Stimulated activated CD4-positive, alpha-beta T cell treated with anti-CD3 and anti-CD28 coated beads, Interleukin-15, amount 100 ng/mL, for 1 hour (primary cell): ENCODE measurements at places on chromosomes 3 and 15.

DNA sequence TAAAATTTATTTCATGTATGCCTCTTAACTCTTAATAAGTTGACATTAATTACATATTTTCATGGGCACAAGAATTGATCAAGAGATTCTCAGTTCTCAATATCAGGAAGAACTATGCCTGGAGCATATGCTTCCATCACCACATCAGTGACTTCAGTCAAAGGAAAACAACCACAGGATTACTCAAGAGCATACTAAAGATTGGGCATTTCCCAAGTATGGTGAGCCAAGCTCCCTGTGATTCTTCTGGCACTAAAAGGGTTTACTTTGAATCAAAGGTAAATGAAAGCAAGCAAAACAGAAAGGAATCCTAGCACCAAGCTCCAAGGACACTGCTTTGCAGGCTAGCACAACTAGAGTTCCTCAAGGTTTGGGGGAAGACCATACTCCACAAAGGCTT is 44.6 kb downstream of the FMN1 start:
- DNase-seq = no peak

GRCh38 chr15:75493732-75494131 is 42.2 kb upstream of the SIN3A start:
- no peak for DNase-seq

- DNase-seq = no peak
These were observed 14.6 kb upstream of the PRKCD start for GRCh38 chr3:53146319-53146891.

GRCh38 chr3:143751643-143752178 is 96.6 kb downstream of the SLC9A9 start:
- DNase-seq = no peak

GRCh38 chr15:100170291-100171210 is 171.2 kb downstream of the ADAMTS17 start:
- DNase-seq = no peak

- DNase-seq = no peak
These were observed 106.8 kb upstream of the IL12A start for GRCh38 chr3:159881828-159882309.

- DNase-seq = no peak
These were observed 42.4 kb downstream of the SEC22A start for GRCh38 chr3:123244128-123244527.

DNA sequence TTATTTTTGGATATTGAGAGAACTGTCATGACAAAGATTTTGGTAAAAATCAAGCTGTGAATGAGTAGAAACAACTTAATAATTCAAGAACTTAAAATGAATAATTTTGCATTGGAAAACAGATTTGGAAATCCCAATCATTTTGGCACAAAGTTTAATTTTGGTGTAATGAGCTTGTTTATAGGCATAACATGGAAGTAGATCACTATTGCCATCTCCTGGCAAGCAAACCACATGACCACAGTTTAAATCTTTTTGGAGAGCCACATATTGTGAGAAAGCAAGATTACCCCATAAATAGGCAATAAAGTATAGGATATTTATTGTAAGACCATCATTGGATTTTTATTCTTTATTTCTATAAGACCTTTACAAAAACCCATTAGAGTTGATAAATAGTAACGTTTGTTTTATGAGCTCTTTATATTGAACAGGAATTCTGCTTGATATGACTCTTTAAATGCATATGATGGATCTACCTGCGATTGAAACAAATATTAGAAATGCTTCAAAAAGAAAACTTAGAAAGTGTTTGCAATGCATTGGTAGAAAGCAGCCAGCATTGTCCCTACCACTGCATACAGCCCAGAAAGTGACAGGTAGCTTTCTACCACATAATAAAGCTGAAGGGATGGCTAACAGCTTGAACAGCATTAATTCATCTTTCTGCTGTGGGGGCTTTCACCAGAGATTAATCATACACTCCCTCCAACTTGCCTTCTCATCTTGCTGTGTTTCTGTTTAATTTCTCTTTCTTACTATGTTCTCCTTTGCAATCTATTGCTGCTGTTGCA is 766.8 kb downstream of the TBL1XR1 start:
- DNase-seq = no peak

DNA sequence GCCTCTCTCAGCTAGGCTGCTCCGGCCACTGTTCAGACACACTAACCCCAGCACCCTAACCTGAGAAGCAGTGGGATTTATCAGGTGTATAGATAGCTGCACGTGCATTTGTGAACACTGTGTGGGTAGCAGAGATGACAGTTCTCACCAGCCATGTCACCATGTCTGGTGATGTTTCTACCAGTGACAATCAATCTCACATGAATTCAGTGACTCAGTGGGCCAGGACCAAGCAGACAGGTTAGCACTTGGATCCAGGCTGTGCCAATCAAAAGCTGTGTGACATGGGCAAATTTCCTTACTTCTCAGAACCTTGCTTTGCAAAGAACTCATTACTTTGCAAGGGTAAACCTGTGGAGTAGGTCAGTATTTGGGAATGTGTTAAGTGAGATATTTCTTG is 65.3 kb upstream of the GATM start:
- DNase-seq = no peak

- DNase-seq = no peak
These were observed 46.2 kb downstream of the CD200 start for GRCh38 chr3:112379020-112379690.

GRCh38 chr15:40340740-40341400 is at the start of gene CCDC9B:
Gene CCDC9B, minus strand, starts transcription at chr15:40340939. Its CDS starts 120 bp downstream, at chr15:40340819.
- no peak for DNase-seq

- no peak for DNase-seq
These were observed 524.1 kb upstream of the CFAP20DC start for GRCh38 chr3:59573911-59574310.

GRCh38 chr3:135268941-135269532 is 474.0 kb downstream of the EPHB1 start:
- no peak for DNase-seq

DNA sequence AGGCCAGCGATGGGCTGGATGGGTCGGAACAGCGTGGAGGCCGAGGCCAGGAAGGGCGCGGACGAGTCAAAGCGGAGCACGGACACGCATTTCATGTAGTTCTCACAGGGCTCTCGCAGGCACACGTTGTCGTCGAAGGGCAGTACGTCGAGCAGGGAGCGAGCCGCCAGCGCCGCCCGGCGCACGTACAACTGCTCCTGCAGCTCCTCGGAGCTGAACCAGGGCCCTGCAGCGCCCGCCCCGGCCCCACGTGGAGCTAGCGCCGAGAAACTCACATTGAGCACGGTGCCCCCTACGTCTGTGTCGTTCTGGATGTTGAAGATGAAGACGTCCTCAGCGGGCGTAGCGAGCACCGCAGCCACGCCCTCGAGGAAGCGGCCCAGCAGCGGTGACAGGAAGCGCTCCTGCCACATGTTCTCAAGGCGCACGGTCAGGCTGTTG is 5.8 kb downstream of the CELSR3 start:
- no peak for DNase-seq

DNA sequence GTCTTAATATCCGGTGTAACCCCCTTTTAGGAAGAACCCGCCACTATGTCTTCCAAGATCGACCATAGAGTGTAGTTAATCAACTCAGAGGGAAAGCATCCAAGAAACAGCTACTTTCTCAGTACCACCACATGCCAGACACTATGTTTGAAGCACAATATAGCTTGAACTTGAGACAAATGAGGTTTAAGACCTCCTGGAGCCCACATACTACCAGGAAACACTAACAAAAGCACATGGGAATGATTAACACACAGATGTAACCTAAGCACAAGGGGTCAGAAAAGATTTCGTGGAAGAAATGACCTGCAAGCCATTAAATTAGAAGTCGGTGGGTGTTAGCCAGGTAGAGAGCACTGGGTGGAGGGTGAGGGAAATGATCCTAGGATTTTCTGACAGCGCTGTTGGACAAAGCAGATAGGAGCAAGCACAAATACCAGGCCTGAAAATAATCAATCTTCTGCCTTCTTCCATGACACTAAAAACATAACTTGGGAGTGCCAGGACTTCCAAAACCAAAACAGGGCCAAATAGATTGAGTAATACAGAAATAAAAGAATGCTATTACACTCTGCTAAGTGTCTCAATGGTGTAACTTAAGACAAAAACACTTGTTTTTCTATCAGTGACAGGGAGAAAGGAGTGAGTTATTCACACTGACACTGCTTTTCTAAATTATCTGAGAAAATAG is 213.7 kb downstream of the FOXP1 start:
- DNase-seq = no peak

- no peak for DNase-seq
These were observed 3.6 kb downstream of the FAM107A start for GRCh38 chr3:58573640-58574039.

DNA sequence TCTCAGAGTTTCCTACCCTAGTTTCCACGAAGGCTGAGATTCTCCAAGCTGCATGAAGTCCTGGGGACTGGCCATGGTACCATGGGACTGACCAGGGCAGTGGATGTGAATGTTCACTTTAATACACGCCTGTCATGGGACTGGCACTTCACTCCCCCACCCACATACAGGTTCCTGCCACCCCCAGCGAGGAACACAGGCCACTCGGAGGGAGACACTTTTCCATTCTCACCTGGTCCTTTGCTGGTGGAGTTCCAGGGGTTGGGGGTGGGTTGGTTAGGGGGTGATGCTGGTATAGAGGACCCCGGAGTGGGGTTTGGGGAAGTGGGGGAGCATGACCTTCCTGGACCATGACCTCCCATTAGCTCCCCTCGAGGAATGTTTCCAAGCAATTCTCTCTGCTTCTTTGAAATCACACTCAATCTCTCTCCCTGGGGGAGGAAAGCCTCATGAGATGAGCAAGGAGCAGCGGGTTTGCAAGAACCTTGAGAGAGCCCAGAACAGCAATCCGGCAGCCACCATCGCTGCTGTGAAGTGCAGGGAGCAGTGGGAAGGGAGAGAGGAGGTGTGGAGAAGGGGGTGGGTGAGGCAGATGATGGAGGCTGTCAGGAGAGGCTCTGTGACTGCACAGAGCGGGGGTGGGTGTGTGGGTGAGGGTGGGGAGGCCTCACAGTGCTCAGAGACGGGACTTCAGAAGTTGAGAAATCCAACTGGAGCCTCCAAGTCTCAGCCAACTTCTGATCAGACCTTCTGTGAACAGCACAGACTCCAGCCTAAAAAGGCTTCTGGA is 69.7 kb downstream of the ADCY5 start:
- no peak for DNase-seq

DNA sequence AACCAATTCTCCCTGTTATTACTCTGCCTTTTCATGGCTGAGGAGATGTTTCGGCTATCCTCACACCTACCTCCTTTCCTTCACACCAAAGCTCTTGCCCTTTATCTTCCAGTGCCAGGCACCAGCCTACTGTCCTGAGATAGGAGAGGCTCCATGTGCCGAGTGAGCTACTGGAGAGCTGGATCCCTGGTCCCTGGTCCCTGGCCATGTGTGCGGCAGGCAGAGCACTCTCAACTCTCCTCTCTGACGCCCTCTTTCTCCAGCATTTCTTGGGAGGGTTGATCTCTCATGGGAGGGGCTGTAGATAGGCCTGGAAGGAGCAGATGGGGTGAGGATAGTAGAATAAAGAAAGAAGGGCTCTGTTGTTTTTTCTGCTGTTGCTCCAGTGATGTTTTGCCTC is 277.1 kb upstream of the UMPS start:
- no peak for DNase-seq

GRCh38 chr3:6449099-6449498 is 411.8 kb upstream of the GRM7 start:
- DNase-seq = no peak

DNA sequence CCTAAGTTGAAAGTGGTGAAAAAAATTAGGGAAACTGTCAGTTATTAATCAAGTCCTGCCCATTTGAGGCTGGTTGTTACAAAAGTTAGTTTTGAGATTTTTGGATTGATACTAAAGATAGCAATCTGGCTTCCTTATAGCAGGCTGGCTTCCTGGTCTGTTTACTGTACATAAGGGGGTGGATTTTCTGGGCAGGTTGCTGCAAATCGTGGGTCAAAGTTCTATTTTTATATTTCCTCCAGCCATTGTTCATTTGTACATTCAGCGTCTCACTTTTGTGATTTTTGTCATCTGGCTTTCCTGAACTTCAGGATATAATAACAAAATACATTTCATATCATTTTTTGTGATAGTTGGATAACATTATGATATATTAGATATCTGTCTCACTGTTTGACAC is 49.5 kb downstream of the CLDN1 start:
- no peak for DNase-seq

- no peak for DNase-seq
These were observed 3.5 kb downstream of the PLXND1 start for GRCh38 chr3:129602730-129603560.

- DNase-seq = no peak
These were observed 129.0 kb downstream of the SERPINI1 start for GRCh38 chr3:167864552-167864874.

GRCh38 chr15:56568466-56569167 is 103.7 kb upstream of the MNS1 start:
- no peak for DNase-seq

- no peak for DNase-seq
These were observed 488.3 kb upstream of the ALCAM start for GRCh38 chr3:104878395-104878794.

GRCh38 chr3:163852233-163852632 is 1226.1 kb downstream of the SI start:
- no peak for DNase-seq

DNA sequence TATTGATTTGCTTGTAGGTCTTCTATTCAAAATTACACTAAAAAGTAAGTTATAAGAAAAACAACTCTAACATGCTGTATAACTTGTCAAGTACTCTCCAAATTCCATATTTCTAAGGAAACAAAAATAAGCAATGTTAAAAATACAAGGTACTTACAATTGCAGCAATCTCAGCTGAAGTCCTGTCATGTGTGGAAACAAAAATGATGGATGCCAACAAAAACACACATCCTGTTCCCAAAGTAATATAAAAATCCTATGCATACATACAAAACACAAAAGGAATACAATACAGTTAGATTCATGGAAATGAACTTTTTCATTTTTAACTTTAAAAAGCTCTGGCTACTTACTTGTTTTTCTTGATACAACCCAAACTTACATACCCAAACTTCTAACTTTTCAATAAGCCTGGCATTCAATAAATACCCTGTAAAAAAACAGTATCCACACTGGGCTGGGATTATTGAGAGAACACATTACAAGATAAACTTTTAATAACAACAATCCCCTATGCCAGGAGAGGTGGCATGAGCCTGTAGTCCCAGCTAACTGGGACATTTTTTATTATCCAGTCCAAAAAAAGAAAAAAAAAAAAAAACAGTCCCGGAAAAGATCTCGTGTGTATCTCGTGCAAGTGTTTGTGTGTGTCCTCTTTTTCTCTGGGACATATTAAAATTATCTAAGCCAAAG is 14.7 kb downstream of the CMTM6 start:
- DNase-seq = no peak

- DNase-seq = no peak
These were observed 8.7 kb downstream of the LIMD1 start for GRCh38 chr3:45603226-45603625.

- DNase-seq = no peak
These were observed 262.5 kb upstream of the TGFBR2 start for GRCh38 chr3:30343861-30344260.

- DNase-seq = no peak
These were observed 135.8 kb downstream of the CHSY1 start for GRCh38 chr15:101115786-101116680.
